ENCODE measurements at places on chromosomes 1 and 21.

GRCh38 chr1:35640380-35641232 lies 720 bp downstream of the PSMB2 start:
- no peak for DNase-seq

DNA sequence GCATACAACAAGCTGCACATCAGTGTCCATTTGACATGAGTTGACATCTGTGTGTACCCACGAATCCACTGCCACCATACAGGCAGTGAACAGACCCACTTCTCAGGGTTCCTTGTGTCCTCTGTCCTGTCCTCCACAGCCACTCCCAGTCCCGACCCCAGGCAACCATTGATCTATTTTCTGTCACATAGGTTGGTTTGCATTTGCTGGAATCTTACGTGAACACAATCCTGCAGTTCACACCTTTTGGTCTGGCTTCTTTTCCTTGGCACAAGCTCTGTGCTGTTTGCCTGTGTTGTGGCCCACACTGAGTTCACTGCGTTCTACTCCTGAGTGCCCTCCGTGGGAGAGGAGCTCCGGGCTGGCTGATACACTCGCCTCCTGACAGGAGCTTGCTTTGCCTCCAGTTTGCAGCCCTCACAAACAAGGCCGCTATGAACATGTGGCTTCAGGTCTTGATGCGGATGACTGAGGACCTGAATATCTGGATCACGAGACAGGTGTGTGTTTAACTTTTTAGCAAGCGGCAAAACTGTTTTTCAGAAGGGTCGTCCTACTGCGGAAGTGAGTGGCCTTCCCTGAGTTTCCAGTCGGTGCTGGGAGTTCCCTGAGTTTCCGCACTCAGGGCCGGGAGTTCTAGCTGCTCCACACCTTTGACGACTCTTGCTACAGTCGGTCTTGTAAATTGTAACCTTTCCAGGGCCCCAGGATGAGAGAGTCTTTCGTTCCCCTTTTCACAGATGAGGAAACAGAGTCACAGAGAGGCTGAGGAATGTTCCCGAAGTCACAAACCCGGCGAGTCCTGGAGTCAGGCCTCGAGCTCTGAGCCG lies 13.0 kb upstream of the COL18A1 start:
- no peak for DNase-seq

DNA sequence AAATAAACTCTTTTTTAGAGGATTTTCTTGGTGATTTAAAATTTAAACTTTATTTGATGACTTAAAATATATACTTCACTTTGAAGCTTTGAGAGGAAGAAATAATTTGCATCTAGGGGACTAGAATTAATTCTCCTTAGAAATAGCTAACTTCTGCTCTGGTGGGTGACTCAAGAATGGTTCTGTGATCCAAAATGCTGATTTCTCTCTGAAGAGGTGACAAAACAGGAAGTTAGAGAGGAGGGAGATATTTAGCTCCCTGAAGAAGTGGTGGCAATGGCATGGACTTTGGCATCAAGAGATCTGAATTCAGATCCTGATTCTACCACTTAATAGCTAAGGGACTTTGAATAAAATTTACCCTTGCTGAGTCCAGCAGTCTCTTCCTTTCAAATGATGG lies 125.8 kb upstream of the ATP1B1 start:
- no peak for DNase-seq

DNA sequence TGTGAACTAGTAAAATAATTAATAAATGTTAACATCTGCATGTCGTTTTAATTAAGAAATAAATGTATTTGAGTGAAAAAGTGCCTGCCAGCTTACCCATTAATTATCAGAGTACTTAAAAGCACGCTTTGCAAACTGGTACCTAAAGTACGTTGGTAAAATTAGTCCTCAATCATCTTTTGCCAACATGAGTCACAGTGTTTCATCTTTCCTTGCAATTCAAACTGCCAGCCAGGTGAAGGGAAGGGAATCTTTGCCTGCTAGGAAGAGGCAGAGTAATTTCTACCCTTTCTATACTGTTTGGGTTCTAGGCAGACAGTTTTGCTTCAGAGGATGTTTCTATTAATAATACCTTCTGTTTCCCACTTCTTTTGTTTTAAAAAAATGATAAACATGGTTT lies 57.2 kb upstream of the CNIH3 start:
- no peak for DNase-seq

- DNase-seq, result no peak
Measured at GRCh38 chr1:55338448-55338820, 123.3 kb upstream of the USP24 start.
